Fibroblast of lung (primary cell): ENCODE measurements at places on chromosomes 13 and 19. TPM values are rescaled to one million over a fixed set of nuclear protein-coding genes. Genes with fewer than 3 reads are reported as not detected.

CEACAM1 gene
- not detected in 2 replicates for total RNA-seq

GJB2 gene
- under 0.01 TPM in 1 of 2 replicates, not detected in the other for total RNA-seq

IL27RA gene
- 2.1 and 2.6 TPM in 2 replicates for total RNA-seq

CCDC169 gene
- total RNA-seq = 3.3 and 7.1 TPM in 2 replicates

MIA gene
- 0.26 TPM in 1 of 2 replicates, not detected in the other for total RNA-seq

SRRM5 gene
- total RNA-seq = under 0.01 TPM in 1 of 2 replicates, not detected in the other

ZNF491 gene
- 3.3 and 5.8 TPM in 2 replicates for total RNA-seq

ADAMTS10 gene
- 11.2 and 13.1 TPM in 2 replicates for total RNA-seq

TMPRSS9 gene
- under 0.01 TPM in 1 of 2 replicates, not detected in the other for total RNA-seq

KLC3 gene
- 0.17 TPM in 1 of 2 replicates, not detected in the other for total RNA-seq

HSPB6 gene
- total RNA-seq = 47.8 and 54.3 TPM in 2 replicates

PLPP2 gene
- 10.0 and 26.6 TPM in 2 replicates for total RNA-seq

CEACAM4 gene
- total RNA-seq = not detected in 2 replicates

ATP4A gene
- total RNA-seq = not detected in 2 replicates

ZNF527 gene
- total RNA-seq = 6.6 and 8.2 TPM in 2 replicates

ZNF823 gene
- total RNA-seq = 4.9 and 5.3 TPM in 2 replicates
